ENCODE measurements at places on chromosomes 7 and 10.
A peak's percentile ranks its signal among the peaks of the same experiment; 100 is the strongest.

DNA sequence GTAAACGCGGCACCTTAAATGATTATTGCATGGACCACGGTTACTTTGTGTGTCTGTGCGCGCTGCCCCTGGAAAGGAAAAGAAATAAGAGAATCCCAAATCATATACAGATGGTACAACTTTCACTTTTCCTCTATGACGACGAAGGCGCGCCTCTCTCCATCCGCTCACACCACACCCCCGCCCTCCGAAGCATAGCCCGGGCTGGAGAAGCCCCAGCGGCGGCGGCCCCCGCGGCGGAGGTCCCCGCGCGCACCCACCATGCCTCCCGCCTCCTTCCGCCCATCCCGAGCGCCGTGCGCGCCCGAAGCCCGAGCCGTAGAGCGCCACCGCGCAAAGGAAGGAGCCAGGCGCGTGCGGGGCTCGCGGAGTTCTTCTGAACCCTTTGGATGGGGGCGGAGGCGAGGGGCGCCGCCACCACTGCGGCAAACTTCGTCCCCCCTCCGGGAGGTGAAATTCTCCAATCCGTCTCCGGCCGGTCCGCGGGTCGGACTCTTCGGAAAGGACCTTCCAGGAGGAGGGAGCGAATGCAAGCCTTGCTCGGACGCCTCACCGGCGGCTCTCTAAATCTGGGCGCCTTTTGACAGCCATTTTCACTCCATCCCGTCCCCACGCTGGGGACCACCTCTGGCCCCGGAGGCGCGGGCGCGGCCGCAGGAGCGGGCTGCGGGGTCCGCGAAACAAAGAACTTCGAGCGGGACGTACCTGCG lies 588 bp downstream of the GLI3 start:
- DNase-seq, result no peak

GRCh38 chr7:23242935-23243334 lies 3.6 kb upstream of the GPNMB start:
- DNase-seq, result no peak

DNA sequence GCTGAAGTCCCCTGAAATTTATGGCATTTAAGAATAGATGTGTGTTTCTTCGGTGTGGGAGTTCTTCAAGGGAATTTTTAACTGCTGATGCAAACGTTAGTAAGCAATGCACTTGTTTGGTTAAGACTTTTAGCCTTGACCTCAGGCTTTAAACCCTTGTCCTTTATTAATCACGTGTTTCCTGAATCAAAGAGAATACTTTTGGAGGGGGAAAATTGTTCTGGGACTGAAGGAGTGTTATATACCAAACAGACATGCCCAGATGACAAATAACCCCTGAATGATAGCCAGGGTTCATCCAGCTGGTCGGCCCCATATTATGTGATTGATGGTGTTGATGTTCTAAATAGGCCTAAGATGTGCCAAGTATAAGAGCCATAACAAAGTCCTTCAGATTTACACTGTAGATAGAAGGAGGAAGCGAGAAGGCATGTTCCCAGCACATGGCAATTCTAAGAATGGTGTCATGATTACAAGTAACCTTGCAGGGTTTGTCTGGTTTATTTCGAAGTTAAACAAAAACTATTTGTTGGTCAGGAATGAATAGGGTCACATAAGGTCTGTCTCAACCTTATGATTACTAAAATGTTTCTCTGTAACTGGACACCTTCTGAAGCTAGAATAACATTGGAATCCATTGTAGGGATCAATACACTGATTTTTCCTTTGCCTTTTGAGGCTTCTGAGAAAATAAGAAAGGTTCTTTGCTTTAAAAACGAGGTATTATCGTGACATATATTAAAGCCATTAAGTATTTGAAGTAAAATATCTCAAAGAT lies 124.2 kb upstream of the SEM1 start:
- no peak for DNase-seq

- no peak for DNase-seq
Measured at GRCh38 chr10:3750006-3750816, 34.8 kb downstream of the KLF6 start.

DNA sequence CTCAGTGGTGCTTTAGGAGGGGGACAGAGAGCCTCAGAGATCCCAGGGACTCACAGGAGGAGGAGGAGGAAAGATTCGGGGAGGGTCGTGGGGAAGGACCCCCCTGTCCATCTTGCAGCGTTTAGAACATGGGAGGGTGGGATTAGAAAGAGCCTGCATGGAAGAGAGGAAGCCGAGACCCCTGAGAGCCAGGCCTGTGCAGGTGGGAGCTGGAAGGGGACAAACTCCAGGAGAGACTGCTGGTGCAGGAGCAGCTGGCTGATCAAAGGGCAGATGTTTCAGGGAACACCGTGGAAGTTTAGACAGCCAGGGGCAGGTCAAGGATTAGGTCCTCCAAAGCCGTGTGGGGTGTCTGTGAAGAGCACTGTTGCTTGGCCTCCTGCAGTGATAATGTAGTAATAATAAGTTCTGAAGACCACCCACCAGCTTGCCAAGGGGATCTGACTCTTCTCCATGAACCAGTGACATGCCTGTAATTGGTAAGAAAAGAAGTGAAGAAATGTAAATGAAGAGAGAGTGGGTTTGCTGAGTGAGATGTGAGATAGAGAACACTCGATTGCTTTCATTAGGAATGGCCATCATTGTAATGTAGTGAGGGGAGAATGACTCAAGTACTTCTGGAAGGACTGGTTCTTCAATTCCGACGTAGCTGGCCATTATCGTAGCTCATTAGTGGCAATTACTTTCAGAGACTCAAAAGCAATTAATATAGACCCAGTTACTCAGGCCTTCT lies 425.6 kb downstream of the PAXIP1 start:
- no peak for DNase-seq

- DNase-seq, result no peak
Measured at GRCh38 chr10:99908512-99908911, 101.2 kb downstream of the DNMBP start.

DNA sequence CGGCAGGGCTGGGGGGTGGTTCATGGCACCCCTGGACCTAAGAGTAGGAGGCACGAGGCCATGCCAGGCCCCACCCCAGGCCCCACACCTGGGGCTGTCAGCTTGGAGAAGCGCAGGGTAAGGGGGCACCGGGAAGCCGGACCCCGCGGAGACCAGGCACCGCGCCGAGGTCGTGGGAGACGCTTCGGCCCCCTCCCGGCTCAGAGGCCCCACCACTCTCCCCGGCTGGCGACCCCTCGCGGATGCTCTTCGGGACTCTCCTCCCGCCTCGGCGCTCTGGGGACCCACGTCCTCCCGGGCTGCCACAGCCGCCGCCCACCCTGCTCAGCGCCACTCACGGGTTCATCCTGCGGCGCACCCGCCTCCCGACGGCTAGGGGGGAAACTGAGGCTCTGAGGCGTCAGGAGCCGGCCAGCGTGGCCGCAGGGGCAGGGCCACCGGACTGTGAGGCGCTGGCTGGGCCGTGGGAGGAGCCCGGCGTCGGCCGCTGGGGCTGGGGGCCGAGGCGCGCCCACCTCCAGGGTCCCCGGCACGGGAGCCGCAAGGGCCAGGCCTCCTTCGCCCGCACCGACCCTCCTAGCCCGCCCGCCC lies 25.9 kb downstream of the PDGFA start:
- DNase-seq, result no peak

DNA sequence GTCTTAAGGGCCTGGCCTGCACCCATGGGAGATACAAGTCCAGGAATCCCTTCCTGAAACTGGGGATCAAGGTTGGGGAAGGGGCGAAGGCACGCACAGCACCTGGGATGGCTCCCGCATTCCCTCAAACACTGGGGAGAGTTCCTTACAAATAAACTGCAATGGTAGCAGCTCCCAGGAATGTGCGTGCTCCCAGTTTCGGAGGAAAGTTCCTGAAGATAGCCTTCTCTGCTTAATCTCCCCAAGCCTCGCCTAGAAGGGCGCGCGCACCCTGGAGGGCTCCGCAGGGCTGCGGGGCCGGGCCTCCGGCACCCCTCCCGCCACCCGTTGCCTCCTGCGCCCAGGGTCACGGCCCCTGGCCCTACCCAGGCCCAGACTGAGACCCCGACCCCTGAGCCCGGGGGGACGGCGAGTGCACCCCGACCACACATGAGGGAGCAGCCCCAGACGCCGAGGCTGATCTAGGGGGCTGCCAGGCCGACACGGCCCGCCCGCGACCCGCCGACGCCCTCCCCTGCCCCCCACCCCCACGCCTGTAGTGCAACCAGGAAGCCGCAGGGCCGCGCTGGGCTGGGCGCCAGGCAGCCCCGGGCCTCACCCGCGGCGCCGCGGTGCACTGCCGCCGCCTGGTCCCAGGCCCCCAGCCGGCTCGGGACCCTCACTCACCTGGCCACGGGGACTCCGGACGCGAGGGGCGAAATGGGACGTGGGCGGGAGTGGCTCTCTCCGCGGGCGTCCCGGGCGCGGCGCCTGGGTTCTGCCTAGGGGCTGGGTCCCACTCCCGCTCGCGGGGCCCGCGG lies 460 bp downstream of the ANXA11 start:
- no peak for DNase-seq

- no peak for DNase-seq
Measured at GRCh38 chr10:7119325-7120015, 291.4 kb downstream of the SFMBT2 start.

DNA sequence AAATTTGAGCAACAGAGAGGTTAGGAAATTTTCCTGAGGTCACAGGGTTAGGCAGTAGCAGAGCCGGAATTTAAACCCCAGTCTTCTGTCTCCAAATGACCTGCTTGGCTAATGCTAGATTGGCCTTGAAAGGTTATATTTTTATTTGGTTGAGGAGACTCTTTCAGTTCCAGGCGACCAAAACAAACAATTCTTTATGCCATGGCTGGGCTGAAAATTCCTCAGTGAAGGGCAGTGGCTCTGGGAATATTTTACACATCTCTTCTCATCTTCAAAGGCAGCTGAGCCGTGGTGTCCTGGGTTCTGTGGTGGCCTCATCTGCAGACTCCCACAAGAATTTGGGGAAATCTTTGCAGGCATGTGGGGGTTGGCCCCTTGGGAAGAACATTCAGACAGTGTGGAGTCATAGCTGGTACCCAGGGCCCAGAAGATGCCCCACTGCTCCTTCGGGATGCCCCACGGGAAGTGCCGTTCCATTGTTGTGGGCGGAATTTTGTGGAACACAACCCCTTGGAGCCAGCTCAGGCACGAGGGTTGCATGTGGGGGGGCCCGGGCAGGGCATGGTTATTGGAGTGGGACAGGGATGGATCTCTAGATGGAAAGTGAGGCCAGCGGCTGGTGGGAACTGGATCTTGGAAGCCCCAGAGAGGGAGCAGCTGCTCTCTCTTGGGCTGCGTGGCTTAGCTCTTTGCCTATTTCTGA lies 33.2 kb downstream of the RPS24 start:
- DNase-seq, result no peak

GRCh38 chr7:94244760-94245159 lies 149.9 kb upstream of the COL1A2 start:
- no peak for DNase-seq

- DNase-seq, result no peak
Measured at GRCh38 chr10:19195698-19196097, 147.1 kb downstream of the MALRD1 start.

- peak; percentile 14 for DNase-seq
Measured at GRCh38 chr10:96720422-96721206, at the start of gene PIK3AP1. Gene PIK3AP1 (minus strand): TSS chr10:96720514. CDS start chr10:96720394, 120 bp downstream.

DNA sequence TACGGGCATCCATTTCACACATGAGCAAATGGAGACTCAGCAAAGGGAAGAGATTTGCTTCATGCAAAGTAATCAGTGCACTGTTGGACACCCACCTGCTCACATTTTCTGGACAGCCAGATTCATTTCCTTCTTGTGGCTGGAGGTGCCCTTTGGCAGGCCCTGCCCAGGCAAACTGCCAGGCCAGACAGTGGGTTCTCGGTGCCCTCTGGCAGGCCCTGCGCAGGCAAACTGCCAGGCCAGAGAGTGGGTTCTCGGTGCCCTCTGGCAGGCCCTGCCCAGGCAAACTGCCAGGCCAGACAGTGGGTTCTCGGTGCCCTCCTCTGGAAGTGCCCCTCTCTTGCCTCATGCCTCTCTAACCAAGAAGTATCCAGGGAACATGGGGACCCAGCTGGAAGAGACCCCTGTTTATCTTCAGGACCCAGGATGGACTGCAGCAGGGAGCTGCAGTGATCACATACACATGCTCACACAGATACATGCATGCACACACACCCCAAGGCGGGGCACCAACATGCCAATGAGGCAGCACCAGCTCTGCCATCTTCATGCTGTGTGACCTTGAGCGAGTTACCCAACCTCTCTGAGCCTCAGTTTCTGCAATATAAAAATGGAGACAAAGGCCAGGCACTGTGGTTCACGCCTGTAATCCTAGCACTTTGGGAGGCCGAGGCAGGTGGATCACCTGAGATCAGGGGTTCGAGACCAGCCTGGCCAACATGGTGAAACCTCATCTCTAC lies 67.1 kb downstream of the OAT start:
- no peak for DNase-seq

GRCh38 chr10:34310234-34310633 lies 504.9 kb downstream of the PARD3 start:
- no peak for DNase-seq

DNA sequence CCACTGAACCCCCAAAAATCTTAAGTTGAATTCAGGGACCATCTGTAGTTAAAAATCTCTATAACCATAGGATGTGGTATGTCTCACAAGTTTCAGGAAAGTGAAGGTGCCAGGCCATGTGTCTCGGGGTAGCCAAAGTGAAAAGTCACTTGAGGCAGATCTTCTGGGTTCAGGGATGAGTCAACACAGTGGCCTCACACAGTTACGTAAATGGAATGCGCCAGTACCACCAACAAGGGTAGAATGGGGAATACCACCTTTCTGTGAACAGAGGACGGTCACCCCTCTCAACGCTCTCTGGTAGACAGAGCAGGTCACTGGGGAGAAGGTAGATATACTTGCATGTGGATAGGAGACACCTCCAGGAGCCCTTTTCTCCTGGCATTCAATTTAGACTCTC lies 71.4 kb downstream of the ELMO1 start:
- DNase-seq, result no peak

GRCh38 chr7:39464350-39465054 lies 101.7 kb upstream of the YAE1 start:
- no peak for DNase-seq

- DNase-seq, result no peak
Measured at GRCh38 chr10:43202224-43202656, 64.0 kb downstream of the CSGALNACT2 start.

GRCh38 chr7:6056616-6057015 lies 25.4 kb downstream of the ANKRD61 start:
- DNase-seq, result no peak

- no peak for DNase-seq
Measured at GRCh38 chr10:112393341-112393740, 19.4 kb downstream of the ACSL5 start.

DNA sequence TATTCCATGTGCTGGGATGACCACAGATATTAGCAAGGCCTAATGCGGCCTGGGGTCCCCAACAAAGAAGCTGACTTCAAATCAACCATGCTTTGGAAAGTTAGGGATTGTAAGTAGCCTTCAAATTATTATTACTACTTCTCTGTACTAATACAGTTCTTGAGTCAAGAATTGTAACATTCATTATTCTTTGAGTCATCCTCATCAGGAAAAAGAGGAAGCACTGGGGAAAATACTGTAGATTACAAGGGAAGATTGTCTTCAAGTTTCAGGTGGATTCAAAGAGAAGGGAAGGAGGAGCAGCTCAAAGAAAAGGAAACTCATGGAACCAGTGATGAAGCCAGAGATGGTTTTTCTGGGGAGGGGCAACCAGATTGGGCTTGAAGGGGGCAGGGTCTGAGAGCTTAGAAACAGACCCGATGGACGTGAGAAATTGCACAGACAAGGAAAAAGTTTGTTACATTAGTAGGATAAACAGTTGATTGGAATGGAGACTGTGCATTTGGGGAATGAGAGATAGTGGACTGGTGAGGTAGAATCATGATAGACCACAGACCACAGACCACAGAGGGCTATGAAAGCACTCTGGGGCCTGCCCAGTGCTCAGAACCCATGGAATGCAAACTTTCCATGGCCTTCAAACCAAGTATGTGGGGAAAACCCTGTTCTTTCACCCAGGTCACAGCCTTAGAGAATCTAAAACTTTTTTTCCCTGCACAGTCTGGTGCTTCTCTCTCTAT lies 209.9 kb downstream of the ZNF365 start:
- no peak for DNase-seq

All from activated T-helper 9 cell treated with anti-CD3 and anti-CD28 coated beads, Interleukin-2, amount 50 U/mL, for 16 hours (primary cell).